CD8-positive, alpha-beta T cell (primary cell): ENCODE measurements at places on chromosomes 12 and 14. TPM values are rescaled to one million over a fixed set of nuclear protein-coding genes. Genes with fewer than 3 reads are reported as not detected.

- DNase-seq: peak; percentile 43
Observed at GRCh38 chr14:35347323-35348043, 55.3 kb downstream of the PSMA6 start.

DNA sequence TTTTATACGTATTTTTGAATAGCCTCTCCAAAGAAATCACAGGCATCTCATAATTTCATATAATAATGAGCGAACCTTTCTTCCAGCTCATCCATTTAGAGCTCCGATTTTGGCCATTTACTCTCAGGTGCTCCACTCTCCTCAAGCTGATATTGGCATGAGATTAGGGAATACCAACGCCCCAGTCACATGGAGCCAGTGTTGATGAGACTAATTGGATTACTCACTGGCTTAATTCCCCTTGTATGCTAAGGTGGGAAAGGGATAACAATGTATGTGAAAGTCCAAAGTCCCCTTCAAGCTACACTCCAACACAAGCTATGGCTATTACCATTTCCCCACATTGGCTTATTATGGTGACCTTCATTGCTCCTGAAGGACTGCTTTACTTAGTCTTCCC is 76.6 kb upstream of the NAV3 start:
- no peak for DNase-seq

DNA sequence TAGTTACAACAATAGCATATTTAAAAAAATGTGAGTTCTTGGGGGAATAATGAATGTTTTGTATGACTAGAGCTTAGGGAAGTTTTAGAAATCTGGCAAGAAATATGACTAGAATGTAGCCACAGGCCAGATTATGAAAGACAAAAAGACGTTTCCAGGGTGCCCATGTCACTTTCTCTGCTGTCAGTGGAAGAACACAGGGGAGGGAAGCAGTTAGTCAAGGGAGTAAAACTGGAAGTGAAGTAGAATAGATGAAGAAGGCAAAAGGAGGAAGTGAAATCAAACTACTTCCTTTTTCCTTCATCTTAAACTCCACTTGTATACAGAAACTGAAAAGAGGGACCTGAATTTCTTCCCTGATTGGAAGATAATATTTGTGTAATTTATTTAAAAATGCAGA is 81.2 kb upstream of the ATP2B1 start:
- no peak for DNase-seq

DNA sequence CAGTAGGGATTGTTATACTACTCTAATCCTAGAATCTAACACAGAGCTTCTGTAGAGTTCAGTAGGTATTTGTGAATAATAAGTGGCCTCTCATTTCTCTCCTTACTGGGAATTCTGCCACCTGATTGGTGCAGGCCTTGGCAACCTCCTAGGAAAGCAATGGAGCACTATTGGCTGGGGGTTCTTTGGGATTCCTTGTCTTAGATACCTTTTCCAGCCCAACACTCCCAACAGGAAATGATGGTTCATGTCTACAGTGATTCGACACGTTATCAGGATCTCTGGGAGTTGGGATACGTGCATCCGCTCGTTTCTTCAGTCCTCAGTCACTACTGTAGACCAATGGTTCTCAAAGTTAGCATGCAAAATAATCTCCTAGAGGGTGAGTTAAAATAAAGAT is 67.4 kb downstream of the ELK3 start:
- DNase-seq: no peak

- DNase-seq: no peak
Observed at GRCh38 chr12:67504026-67504425, 144.5 kb upstream of the DYRK2 start.

DNA sequence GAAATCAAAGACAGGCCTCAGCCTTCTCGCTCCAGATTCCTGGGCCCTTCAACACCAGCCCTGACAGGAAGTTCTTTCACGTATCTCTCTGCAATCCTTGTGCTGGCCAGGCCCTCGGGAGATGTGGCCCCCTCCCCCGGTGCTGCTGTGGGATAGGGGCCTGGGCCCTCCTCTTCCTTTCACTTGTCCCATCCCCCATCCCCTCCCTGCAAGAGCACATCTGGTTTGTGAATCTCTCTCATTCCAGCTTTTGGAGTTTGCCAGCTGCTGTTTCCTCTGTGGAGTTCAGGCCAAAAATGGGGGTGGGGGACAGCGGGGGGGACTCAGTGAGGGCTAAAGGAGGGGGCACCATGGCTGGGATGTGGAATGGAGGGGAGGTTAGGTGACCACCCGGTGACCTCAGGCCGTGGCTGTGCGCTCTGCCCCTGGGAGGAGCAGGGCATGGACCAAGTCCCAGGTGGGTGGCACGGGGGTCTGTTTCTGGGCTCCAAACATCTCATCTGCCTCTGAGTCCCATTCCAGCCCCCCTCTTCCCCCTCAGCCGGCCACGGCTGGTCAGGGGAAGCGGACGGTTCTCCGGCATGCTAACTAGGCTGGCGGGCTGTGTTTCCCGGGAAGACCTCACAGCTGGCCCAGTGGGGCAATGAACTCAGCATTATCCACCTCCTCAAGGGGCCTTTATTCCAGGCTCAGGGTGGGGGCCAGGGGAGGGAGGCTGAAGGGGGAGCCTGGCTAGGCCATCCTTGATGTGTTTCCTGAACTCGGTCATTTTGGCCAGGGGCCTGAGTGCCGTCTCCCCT is 7.4 kb downstream of the LRP1 start:
- DNase-seq: no peak

GRCh38 chr12:47779943-47780504 is 7.0 kb downstream of the SLC48A1 start:
- no peak for DNase-seq

DNA sequence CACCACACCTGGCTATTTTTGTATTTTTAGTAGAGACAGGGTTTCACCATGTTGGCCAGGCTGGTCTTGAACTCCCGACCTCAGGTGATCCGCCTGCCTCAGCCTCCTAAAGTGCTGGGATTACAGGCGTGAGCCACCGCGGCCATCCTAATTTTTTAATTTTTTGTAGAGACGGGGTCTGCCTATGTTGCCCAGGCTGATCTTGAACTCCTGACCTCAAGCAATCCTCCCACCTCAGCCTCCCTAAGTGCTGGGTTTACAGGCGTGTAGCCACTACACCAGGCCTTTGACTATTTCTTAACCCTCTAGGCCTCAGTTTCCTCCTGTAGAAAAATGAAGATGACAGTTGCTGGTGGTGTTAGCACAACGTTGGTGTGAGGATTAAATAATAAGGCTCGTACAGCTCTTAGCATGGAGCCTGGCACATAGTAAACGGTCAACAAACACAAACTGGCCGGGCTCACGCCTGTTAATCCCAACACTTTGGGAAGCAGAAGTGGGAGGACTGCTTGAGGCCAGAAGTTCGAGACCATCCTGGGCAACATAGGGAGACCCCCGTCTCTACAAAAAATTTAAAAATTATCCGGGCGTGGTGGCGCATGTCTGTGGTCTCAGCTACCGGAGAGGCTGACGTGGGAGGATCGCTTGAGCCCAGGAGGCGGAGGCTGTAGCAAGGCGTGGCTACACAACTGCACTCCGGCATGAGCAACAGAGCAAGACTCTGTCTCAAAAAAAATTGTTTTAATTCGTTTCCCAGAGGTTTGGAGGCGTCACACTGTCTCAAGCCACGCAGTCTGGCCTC is 979 bp downstream of the DDX54 start:
- no peak for DNase-seq

GRCh38 chr12:105888696-105889095 is 250.1 kb downstream of the NUAK1 start:
- no peak for DNase-seq

- no peak for DNase-seq
Observed at GRCh38 chr12:52149182-52149641, 42.6 kb downstream of the KRT80 start.

- no peak for DNase-seq
Observed at GRCh38 chr12:114238808-114239207, 167.1 kb downstream of the TBX5 start.

- DNase-seq: no peak
Observed at GRCh38 chr12:106744600-106744999, 29.9 kb upstream of the RIC8B start.

GRCh38 chr12:12927211-12928079 is 24.5 kb downstream of the GPRC5D start:
- DNase-seq: no peak

GRCh38 chr12:131011165-131012079 is 57.7 kb downstream of the ADGRD1 start:
- DNase-seq: no peak

DNA sequence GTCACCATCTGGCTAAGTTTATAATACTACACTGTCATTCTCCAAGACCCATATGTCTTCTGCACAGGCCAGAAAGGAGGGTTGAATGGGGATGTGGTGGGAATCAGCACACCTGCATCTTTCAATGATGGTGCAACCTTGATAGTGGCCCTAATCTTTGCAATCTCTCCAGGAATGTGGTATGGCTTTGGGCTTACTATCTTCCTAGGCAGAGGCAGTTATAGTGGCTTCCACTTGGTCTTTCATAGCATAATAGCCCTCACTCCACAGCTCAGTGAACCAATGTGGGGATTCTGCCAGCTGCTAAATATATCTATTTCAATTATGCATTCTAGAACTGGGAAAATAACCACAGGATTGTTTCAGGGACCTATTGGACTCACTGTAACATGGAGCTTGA is 61.8 kb upstream of the ATP2B1 start:
- DNase-seq: no peak

DNA sequence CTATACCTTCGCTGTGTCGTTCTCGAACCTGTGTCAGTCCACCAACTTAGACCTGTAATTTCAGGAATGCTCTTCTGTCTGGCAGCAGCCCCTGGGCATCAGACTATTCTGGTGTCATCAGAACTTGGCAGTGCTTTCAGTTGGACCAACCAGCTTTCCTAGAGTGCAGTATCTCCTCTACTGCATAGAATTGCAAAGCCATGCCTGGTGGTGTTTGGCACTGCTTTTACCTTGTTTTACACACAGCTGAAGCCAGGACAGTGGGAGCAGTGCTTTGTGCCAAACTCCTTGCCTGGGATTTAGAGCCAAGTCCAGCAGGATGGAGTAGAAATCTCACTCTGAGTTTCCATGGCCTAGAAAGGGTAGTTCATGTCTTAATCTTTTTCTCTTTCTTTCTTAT is 1.5 kb downstream of the FLVCR2 start:
- no peak for DNase-seq

DNA sequence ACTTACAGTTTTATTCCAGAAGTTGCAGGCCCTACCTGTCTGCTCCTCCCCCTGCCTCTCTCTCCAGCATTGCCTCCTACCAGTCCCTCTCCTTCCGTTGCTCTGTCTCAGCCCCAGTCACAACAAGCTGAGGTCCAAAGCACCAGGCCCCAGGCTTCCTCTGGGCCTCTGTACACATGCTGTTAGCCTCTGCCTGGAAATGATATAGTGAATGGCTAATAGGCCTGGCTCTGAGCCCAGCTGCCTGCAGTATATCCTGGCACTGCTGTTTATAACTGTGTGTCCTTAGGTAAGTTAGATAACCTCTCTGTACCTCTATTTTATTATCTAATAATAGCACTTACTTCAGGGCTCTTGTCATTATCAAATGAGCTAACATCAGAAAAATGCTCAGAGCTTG is 114.9 kb upstream of the PWP1 start:
- DNase-seq: no peak

DNA sequence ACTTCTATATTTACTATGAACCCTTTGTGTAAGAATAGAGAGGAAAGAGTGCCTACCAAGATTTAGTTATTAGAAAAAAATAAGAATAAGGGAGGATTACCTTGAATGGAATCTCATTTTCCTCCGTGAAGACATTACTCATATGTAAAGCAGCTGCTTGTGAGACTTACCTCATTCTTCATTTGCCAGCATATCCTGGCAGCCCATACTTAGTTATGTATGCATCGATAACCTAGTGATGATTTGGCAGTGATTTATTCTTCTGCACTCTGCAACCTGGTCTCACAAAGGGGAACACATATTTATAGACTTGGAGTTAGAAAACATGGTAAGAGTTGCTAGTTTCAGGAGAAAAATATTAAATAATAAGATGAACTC is 56.8 kb downstream of the LRFN5 start:
- DNase-seq: no peak

DNA sequence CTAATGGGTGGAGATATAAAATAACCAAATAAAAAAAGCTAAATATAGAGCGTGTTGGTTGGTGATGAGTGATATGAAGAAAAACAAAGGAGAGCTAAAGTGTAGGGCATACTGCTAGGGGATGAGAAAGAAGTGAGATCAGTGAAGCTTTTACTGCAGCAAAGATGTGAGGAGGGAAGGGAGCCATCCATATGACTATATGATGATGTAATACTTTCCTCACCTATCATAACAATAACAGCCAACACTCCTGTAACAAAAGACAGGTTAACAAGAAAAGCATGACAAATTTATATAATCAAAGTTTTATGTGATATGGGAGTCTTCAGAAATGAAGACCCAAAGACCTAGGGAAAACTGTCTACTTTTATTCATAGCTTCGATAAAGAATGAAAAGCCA is 57.4 kb upstream of the LRFN5 start:
- no peak for DNase-seq

DNA sequence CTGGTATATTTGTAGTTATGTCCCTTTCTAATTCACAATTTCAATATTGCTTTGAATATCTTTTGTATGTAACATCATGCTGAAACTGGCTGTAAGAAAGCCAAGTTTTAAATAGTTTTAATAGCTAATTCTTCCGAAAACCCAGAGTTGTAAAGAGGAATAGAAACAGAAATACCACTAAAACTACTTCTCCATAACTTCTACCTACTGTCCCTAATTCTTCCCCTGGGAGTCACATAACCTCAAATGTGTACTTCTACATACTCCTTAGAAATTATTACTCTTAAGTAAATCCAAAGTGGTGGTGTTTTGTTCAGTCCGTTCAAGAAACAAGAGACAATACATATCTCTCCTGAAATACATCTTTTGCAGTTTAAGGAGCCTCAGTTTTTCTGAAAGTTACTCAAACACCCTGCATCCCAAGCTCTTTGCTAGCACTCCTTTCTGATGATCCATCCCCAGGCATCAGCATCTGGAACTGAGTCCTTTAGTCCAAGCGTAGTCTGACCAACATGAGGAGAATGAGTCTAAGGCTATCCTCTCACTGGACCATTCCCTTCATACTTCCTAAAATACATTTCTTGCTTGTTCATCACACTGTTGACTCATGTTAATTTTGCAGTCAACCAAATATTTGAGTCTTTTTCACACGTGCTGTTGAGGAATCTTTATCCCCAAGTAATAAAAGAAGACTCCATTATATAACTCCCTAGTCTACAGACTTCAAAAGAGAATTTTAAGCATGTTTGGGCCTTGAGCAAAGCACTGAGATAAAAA is 214.3 kb upstream of the NUDT4 start:
- no peak for DNase-seq

POTEM gene
- total RNA-seq: not detected

APOLD1 gene
- 1.9 TPM for total RNA-seq

RSRC2 gene
- total RNA-seq: 325 TPM

ANKRD33 gene
- total RNA-seq: not detected

APOF gene
- not detected for total RNA-seq

ZNF219 gene
- 6.8 TPM for total RNA-seq

CLEC1B gene
- total RNA-seq: not detected

TAS2R7 gene
- not detected for total RNA-seq

KRT78 gene
- total RNA-seq: not detected
